ENCODE measurements at places on chromosomes 7 and 10.

GRCh38 chr7:137166363-137166762 is 177.2 kb downstream of the PTN start:
- DNase-seq = no peak

- no peak for DNase-seq
Measured at GRCh38 chr7:90836937-90837336, 240.8 kb downstream of the CDK14 start.

DNA sequence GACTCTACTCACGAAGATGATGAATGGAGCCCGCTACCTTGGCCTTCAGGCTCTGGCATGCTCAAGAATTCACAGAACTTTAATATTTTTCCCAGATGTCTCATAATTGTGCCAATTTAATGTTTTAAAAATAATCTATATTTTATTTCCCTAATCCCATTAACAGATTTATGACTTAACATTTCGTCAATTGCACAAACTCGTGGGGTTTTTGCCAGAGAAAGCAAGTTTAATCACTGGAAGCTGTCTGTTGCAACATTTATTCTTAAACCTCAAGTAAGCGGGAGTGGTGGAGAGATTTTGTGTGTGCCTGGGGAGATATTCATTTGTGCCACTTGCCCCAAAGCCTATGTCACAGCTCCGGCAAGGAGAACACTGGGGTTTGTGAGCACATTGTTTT is 117.9 kb downstream of the TEX36 start:
- DNase-seq = no peak

DNA sequence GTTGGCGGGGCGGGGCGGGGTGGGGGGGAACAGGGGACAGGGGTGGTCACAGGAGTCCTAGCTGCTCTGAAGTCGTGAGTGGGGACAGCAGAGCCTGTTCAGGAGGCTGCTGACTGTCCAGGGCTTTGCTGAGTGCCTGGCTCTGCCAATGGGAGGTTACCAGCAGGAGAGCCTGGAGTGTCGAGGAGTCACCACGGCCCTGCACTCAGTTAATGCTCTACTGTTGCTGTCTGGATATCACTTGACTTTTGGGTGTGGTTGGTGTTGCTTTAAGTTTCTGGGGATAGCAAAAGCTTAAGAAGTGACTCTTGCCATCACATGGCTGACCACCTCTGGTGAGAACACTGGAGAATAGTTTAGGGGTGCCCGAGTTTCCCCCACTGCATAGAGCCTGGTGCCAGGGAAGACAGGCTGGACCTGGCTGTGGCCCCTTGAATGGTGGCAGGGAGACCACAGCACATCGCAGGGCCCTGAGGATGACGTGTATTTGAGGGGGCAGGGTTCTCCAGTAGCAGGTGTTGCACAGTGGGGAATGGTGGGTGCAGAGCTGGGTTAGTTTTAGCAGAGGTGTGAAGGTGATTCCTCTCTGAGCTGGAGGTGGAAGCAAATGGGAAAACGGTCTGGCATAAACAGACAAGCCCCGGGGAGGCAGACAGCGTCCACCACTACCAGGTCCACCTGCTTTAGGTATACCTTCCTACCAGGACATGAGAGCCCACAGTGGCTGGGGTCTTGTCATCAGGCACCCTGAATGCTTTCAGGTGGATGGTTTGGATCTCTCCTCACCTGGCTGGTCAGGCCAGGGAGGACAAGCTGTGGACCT is 54.2 kb upstream of the CAMK2B start:
- DNase-seq = no peak

- no peak for DNase-seq
Measured at GRCh38 chr7:114659409-114660125, 245.0 kb downstream of the FOXP2 start.

DNA sequence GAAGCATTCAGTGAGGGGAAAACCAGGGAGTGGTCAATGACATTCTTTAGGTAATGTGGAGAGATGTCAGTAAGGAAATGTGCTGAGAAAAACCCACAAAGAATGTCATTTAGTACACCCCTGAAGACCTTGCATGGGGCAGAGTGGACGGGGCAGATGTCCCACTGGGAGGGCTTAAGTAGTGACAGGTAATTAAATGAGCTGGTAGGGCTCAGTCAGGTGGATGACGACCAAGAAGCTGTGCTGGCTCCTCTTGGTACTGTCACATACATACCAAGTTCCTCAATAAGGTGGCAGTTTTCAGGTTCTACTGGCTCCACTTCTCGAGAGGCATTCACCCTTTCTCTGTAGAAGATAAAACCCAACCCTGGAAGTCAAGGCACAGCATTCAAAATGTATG is 1.8 kb downstream of the PON3 start:
- no peak for DNase-seq
